Suprapubic skin (tissue), 4 donors: ENCODE measurements at places on chromosomes 2 and 18. TPM values are rescaled to one million over a fixed set of nuclear protein-coding genes. Genes with fewer than 3 reads are reported as not detected.

EVX2 gene
- not detected for total RNA-seq

DNA sequence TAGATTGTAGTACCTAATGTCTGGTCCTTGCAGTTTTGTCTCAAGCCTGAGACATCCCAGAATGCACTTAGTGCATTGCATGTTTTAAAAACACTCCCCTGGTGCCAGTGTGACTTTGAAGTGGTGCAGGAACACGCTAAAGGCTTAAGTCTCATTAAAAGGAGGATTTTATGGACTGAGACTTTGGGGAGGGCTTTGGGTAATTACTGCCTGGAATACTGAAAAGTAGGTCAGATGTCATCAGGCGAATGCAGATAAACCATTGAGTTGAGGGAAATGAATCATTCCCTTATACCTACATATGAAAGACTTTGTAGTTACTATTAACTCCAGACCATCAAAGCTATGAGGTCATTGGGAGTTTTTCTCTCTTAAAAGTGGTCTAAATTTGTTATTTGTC, 3.0 kb upstream of the OSBPL1A start:
- DNase-seq = no peak

- DNase-seq = no peak
These were observed 47.3 kb upstream of the SERPINE2 start for GRCh38 chr2:224086226-224086914.

ELOA2 gene
- total RNA-seq = not detected

DNA sequence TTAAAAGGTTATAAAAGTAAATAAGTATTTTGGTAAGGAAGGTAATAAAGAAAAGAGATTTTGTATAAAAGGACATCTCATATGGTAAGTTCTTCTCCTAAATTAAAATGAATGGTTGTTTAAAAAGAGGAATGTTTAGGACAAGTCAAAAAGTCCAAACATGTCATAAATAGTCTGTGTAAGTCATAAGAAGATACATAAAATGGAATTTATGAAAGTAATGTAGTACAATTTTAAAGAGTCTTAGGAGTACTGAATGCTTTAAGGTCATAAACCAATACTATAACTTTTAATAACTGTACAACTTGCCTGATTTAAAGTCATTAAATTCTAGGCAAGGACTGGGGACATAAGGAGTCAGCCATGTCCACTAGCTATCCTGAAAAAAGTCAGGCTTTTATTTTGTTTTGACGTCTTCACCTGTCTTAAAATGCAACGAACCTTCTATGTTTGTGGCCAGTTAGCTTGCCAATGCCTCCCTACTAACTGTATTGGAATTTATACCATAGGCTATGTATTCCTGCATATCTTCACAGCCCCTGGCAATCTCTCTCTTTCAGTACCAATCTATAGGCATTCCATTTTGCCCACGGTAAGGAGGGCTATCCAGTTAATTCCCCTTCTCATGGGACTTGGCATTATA, 312.3 kb upstream of the LRRTM4 start:
- no peak for DNase-seq

DNA sequence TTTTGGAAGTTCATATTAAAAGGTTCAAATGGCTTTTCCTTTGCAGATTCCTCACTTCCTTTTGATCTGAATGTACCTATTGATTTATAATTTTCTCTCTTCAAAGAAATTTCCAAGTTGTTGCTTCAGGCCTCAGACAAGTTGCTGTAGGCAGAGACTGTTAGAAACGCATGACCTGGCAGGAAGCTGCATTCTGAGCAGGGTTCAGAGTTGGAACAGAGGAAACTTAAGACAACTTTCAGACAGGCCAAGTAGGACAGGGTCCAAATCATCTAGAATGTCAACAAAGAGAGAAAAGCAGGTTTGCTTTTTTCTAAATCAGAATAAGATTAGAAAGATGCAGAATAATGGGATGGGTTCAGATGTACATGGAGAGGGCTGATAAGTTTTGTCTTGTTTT, 416.3 kb downstream of the LRP1B start:
- DNase-seq = no peak

- DNase-seq = no peak
These were observed 60.6 kb upstream of the SMAD7 start for GRCh38 chr18:49011291-49011746.

DSG1 gene
- total RNA-seq = 1,682 TPM

KCNG2 gene
- not detected for total RNA-seq

CMPK2 gene
- total RNA-seq = 1.6 TPM

GRCh38 chr18:8003878-8004675, 437.0 kb downstream of the PTPRM start:
- DNase-seq = no peak

SYT4 gene
- not detected for total RNA-seq

DNA sequence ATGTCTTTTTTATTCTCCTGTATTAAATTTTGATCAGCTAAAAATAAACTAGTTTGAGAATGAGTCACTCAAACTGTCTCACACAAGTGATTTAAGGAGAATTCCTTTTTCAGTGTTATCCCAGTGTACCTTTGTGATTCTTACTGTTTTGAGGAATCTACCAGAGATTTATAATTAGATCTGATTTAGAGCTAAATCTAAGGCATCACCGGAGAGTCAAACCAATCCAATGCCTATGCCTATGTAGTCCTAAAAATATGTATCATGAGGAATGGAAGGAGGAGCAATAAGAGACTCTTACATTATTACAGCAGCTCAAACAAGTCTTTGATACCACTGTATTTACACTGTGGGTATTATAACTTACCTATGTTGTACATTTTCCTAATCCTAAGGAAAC, 63.4 kb upstream of the CYP20A1 start:
- no peak for DNase-seq

- no peak for DNase-seq
These were observed 18.6 kb downstream of the SMAD2 start for GRCh38 chr18:47911877-47912276.

TSGA10 gene
- 7.5 TPM for total RNA-seq

GRCh38 chr2:1835581-1836201, 91.4 kb upstream of the PXDN start:
- DNase-seq = no peak

- DNase-seq = no peak
These were observed 30.9 kb downstream of the OSBPL6 start for GRCh38 chr2:178225006-178225805.

- no peak for DNase-seq
These were observed 299.3 kb downstream of the RND3 start for GRCh38 chr2:150188177-150188576.

DNA sequence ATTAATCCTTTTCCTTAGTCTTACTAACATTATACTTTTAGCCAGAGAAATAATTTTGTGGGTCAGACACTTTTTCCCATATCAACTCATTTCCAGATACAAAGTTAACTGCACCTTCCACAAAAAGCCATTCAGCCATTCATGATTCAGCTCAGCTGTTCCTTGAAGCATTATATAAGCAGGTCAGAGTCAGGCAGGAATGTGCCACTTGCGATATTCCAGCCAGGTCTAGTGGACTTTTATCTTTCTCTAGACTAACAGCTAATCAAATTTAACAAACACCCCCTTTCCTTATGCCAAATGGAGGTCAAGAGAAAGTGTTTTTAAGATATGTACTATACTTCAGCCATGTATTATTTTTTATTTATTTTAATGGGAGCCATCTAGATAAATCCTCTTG, 75.6 kb upstream of the EPB41L3 start:
- no peak for DNase-seq

- no peak for DNase-seq
These were observed 202.0 kb downstream of the SEPTIN10 start for GRCh38 chr2:109411640-109412325.

DNA sequence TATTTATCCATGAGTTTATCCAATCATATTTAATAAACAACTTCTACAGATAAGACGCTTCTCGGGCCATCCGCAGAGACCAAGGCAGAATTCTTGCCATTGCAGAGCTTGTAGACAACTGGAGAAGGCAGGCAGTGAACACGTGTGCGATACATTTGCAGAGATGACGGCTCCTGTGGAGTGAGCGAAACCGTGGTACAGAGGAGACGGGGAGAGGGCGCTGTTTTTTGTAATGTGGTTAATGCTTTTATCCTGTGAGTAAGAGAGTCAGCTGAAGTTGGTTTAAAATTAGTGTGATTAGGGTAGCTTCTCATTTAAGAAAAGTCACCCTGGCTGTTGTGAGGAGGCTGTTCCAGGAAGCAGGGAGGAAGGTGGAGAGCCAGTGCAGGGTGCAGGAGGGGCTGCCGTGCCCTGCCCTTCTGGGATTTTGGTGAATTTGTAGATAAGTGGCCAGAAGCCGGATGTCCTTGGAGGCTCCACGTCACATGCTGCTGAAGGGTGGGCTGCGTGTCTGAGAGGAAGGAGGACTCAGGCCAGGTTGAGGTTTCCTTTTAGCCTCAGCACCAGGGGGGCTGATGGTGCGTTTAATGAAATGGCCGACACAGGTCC, 151.4 kb downstream of the SNTG2 start:
- no peak for DNase-seq

PARD3B gene
- total RNA-seq = 12.7 TPM

- DNase-seq = no peak
These were observed 421.4 kb upstream of the TCF4 start for GRCh38 chr18:56009411-56009810.

DNER gene
- 27.4 TPM for total RNA-seq

DNA sequence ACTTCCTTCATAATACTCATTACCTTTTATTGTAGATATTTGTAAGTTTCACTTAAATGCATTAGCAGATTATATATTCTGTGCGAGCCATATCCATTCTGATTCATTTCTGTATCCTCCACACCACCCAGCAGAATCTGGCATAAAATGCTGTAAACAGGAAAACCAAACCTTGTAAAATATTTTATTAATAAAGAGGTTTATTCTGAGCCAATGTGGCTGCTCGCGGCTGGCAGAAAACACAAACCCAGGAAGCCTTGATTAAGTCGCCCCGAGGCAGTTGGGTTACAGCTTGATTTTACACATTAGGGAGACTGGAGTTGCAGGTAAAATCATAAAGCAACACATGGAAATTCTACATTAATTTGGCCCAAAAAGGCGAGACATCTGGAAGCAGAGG, 40.5 kb downstream of the GNAL start:
- DNase-seq = no peak

- DNase-seq = no peak
These were observed 124.9 kb downstream of the RDH14 start for GRCh38 chr2:18435426-18436037.

DNA sequence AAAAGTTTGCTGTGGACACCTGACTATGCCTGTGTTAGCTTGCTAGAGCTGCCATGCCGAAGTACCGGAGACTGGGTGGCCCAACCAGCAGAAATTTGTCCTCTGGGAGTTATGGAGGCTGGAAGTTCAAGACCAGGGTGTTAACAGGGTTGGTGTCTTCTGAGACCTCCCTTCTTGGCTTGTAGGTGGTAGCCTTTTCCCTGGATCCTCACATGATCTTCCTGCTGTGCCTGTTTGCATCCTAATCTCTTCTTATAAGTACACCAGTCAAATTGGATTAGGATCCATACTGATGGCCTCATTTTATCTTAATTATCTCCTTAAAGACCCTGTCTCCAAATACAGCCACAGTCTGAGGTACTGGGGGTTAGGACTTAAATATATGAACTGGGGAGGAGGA, 845 bp downstream of the TMEM177 start:
- no peak for DNase-seq
